AG08396 (cell line): ENCODE measurements at places on chromosomes 13 and 19.
A peak's percentile ranks its signal among the peaks of the same experiment; 100 is the strongest.

DNA sequence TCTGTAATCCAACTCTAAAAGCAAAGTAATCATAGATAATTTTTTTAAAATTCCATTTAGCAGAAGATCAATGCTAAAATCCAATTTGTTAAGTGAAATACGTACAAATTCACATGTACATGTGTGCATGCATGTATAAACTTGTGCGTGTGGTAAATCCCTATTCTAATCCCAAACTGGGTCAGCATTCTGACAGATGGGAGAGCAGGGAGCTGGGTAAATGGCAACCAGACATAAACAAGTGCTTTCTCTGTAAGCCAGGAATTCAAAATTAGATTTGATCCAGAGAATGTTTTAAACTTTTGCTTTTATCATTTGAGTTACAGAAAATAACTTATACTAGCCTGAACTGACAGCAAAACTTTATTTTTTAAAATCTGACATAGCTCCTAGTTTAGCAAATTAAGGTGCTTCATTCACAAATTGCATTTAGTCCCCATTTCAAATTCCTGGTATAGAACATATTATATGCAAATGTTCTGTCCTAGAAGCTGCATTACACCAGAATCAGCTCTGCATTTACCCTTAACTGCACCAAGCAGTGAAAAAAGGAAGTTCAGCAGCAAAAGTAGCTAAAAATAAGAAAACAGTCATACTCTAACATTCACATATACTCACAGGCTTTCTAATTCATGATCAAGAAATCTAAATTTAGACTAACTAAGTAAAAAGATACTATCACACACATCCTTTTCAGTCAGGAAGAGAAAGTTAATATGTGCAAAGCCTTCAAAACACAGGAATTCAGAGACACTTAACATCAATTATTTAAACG is 32.6 kb downstream of the UBL3 start:
- no peak for DNase-seq

GRCh38 chr13:112728375-112729126 is 38.7 kb downstream of the ATP11A start:
- no peak for DNase-seq

DNA sequence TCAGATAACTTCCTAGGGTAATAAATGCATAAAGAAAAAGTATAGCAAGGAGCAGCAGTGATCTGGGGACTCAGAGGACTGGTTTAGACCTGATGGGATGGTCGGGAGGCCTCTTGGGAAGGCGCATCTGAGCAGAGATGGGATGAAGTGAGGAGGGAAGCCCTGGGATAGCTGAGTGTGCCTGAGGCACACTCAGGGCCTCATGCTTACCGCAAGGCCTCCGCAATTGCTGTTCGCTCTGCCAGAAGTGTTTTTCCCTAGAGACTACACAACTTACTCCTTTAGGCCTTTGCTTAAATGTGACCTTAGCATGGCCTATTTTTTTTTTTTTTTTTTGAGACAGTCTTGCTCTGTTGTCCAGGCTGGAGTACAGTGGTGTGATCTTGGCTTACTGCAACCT is 4.1 kb upstream of the DLL3 start:
- no peak for DNase-seq

DNA sequence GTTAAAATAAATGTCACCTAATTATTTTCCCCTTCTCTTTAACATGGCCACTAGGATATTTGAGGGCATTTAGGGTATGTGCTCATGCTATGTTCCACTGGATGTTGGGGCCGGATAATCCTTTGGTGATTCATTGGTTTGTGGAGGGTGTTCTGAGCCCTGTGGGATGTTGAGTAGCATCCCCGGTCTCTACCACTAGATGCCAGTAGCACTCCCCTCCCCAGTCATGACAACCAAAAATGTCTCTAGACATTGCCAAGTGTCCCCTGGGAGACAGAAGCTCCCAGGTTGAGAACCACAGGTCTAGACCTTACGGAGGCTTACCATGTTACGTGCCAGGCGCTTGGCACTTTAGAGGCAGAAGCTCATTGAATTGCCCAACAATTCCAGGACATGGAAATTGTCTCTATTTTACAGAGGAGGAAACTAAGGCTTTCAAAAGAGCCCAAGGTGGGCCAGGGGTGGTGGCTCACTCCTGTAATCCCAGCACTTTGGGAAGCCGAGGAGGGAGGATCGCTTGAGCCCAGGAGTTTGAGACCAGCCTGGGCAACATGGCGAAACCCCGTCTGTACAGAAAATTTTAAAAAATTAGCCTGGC is 14.1 kb downstream of the SHANK1 start:
- DNase-seq, result peak; percentile 94

DNA sequence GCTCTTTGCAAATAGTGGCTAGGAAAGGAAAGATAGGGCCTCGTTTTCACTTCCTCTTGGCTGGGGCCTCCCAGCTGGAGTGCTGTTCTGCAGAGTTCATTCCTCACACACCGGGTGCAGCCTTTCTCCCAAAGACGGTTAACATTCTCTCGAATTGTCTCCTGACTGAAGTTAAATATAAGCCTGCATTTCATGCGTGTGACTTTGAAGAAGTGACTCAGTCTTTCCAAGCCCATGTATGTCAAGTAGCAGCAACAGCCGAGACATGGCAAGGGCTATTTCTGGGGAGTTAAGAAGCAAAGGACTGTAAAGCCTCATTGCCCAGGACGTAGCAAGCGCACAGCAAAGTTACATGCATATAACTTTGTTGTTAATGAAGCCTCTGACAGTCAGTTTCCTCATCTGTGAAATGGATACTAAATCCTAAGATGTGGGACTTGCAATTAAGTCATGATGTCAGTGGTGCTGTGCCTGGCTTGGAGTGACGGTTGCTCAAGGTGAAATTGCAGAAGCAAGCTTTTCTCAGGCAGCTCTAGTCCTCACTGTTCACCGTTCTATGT is 502.4 kb downstream of the MYO16 start:
- peak; percentile 42 for DNase-seq

DNA sequence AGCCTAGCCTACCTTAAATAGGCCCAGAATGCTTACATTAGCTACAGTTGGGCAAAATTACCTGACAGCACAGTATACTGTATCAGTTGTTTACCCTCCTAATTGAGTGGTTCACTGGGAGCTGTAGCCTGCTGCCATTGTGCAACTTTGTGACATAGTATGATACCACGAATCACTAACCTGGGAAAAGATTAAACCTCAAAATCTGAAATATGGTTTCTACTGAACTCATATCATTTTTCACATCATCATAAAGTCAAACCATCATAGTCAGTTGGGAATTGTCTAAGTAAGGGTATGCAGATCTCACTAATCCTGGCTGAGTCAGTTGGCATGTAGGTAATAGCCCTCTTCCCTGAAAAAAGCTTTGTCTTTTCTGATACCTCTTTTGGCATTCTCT is 9.2 kb downstream of the PAN3 start:
- peak; percentile 7 for DNase-seq

- no peak for DNase-seq
Measured at GRCh38 chr13:68170961-68171360, 940.8 kb upstream of the PCDH9 start.

- DNase-seq, result no peak
Measured at GRCh38 chr19:3194106-3195087, 8.7 kb downstream of the NCLN start.

- no peak for DNase-seq
Measured at GRCh38 chr19:46381756-46382345, 31.5 kb downstream of the CCDC8 start.

DNA sequence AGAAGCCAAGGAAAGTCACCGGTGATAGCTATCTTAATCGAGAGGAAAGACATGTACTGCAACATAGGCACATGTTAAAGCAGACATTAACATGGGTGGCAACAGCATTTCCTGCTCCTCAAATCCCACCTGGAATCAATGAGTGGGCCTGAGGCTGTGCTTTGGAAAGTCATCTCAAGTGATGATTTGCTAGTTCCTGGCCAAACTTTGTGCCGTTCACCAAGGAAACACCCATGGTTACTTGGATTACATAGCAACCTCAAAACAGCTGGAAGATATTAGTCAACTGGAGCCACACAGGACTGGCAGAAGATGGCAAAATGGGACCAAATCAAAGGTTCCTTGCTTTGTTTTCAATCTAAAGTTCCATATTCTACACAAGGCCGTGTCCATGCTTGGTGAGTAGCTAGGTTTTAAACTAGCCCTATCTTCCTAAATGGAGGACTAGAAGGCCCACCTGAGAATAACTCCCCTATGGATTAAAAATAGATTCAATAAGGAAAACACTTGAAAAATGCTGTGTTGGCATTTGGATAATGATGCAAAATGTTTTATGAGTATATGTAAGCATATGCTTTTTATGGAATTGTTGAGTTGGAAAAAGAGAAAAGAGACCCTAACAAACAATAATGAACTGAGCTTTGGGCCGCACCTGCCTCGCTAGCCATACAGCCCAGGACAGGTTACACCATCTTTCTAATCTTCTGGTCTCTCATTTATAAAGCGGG is 144.5 kb downstream of the RGCC start:
- DNase-seq, result no peak

DNA sequence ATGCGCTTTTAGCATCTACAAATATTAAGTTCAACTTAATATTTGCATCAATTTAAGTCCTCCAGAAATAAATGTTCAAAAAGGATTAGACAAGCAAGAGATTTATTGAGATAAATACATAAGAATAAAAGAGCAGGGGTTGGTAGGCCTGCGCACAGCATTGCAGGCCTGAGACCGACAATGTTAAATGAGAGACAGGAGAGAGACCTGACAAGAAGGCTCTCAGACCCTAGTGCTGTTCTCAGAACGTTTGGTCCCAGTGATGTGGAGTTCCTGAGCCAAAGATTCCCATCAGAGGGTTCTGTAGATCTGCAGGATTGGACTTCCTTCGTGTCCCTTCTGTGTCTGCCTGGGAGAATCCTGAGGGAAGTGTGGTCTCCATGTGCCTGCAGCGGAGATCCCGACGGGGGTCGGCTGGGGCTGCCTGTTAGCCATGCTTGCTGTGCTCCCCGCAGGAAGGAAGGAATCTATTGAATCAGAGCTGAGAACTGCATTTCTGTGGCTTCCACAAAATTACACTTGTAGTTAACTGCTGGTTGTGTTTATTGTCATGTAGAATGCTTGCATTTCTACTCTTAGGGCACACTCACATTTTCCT is 369.9 kb upstream of the SLC10A2 start:
- no peak for DNase-seq

DNA sequence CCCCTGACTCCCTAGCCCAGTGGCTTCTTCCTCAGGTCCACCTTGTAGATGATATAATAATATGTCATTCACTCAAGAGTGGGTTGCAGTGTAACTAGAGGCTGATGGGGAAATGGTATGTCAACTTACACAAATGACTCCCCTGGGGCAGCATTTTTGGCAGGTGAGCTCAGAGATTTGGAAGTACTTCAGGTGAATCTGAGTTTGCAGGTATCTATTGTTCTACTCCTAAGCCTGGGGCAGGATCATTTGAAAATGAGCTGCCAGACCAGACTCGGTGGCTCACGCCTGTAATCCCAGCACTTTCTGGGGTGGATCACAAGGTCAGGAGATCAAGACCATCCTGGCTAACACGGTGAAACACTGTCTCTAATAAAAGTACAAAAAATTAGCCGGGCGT is 11.6 kb upstream of the CNMD start:
- DNase-seq, result no peak

- DNase-seq, result peak; percentile 32
Measured at GRCh38 chr13:35818633-35819067, 312.5 kb downstream of the DCLK1 start.

GRCh38 chr19:11843722-11844121 is 4.8 kb upstream of the ZNF439 start:
- DNase-seq, result no peak

GRCh38 chr19:16626796-16627192 is 1.2 kb downstream of the MED26 start:
- DNase-seq, result no peak

GRCh38 chr13:35797244-35797643 is 320.8 kb upstream of the MAB21L1 start:
- DNase-seq, result no peak
